ENCODE measurements at places on chromosomes 2 and 18.
A peak's percentile ranks its signal among the peaks of the same experiment; 100 is the strongest.

DNA sequence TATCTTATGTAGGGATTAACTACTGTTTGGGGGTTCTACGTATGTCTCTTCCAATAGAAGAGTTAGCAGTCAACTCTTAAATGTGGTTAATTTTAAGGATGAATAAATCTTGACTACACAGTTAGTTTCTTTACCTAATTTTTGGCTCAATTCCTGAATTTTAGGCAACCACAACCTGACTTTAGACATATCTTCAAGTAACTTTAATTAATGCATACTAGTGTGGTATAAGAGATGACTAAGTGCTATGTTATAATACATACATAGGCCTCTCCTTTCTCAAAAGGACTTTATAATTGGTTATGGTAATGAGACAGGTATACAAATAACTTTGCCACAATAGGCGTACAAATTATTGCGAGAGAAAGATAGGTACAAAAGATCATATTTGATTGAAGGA, 312.0 kb downstream of the IRS1 start:
- no peak for DNase-seq

GRCh38 chr2:68385220-68385906, 20.3 kb downstream of the PLEK start:
- no peak for DNase-seq

GRCh38 chr2:88608184-88608583, 19.1 kb downstream of the EIF2AK3 start:
- no peak for DNase-seq

DNA sequence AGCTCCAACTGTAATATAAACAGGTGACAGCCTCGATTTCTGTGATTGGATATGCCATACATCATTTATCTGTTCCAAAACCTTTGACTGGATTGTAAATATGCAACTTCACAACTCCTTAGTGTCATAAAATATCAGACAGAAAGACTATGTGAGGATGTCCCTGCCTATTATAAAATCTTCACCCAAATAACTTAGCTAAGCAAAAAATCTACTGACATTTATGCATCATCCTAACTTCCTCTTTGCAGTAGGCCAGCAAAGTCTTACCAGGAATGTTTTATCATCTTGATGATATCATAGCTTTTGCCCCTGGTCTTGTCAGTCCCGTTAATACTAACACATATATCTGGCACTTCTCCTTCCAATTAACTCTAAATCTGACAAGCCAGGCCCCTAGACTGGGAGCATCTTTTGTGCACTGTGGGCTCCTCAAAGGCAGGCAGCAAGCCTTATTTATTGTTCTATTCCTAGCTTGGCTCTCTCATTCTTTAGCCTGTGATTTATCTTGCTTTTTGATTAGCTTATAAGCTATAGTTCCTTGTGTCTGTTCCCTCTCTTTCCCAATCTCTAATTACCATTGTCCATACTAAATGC, 356.5 kb upstream of the HNMT start:
- DNase-seq: no peak

- no peak for DNase-seq
These were observed 181.3 kb downstream of the ALPK2 start for GRCh38 chr18:58447402-58448095.

DNA sequence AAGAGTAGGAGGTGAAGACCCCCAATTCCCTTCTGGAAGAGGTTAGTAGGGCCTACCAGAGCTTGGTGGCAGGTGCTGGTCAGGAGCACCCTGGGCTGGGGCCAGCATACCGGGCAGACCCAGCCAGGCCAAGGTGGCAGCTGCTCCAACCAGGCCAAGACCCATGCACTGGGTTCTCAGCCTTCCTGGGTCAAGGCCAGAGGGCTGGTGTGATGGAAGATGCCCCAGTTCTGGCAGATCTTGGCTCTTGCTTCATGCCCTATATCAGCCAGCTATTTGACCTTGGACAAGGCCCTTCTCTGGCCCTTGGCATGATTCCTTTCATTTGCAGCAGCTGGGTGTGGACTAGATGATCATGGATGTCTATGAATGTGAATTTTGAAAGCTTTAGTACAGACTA, 57.7 kb downstream of the PRKCE start:
- DNase-seq: no peak

GRCh38 chr2:65177751-65178442, 48.0 kb upstream of the RAB1A start:
- no peak for DNase-seq

DNA sequence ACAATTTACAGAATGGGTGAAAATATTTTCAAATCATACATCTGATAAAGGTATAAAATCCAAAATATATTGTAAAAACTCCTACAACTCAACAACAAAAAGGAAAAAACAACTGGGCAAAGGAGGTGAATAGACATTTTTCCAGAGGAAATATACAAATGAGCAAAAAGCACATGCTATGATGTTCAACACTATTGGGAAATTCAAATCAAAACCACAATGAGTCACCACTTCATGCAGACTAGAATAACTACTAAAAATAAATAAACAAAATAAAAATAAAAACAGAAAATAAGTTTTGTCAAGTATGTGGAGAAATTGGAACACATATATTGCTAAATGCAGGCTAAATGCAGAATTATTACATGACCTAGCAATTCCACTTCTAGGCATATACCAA, 120.9 kb downstream of the FSIP2 start:
- DNase-seq: no peak

DNA sequence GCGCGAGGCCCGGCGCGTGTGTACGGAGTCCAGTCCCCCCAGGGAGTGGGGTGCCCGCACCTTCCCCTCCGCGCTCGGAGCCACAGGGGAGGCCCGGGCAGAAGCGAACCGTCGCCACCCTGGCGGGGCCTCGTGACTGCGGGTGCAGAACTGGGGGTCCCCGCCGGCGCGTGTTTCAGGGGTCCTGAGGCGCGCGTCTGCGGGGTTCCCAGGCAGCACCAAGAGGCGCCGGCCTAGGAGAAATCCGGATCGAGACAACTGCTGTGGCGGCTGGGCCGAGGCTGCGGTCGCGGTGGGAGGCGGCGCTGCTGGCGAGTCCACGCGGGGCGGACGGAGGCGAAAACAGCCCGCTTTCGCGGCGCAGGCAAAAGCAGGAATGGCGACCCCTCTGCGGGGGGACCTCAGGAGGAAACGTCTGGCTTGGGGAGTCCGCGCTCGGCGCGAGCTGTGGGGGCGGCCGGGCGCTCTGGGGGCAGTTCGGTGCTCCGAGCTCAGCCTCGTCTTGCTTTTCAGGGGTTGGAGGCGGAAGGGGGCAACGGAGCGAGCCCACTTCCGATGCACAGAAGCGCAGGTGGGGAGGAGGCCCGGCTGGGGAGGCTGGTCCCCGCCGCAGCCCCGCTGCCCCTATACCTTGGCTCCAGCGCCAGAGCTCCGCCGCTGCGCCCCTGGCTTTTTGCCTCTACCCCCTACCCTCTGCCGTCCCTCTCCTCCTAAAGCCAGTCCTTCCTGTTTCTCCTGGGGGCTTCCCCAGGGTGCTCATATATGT, 81.5 kb upstream of the LDLRAD4 start:
- DNase-seq: no peak

- DNase-seq: no peak
These were observed 18.9 kb downstream of the CREG2 start for GRCh38 chr2:101368376-101368775.

GRCh38 chr2:98664323-98664722, 55.9 kb downstream of the UNC50 start:
- peak; percentile 29 for DNase-seq

DNA sequence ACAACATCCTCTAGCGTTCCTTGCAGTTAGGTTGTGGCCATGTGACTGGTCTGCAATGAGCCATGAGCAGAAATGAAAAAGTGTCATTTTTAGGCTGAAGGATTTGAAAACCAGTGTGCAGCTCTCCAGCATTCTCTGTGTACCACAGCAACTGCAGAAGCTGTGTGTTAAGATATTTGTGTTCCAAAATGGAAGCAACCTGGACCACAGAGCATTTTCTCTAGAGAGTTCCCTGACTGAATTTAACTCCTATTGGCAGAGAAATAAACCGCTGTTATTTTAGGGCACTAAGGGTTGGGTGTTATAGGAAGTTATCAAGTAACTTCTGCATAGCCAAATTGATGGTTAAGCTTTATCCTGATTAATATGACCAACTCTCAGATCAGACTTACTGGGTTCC, 257.2 kb upstream of the THUMPD2 start:
- DNase-seq: no peak

DNA sequence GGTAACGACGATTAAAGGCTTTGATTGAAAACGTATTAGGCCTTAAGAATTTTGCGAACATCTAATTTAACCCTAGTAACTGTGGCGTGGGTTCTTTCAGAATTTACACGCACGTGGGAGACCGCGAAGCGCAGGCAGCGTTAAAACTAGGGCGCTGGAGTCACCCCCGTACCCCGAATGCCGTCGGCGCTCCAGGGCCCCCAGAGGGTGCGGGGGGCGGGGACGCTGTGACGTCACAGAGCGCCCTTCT, 673 bp upstream of the SMCHD1 start:
- DNase-seq: peak; percentile 79

- no peak for DNase-seq
These were observed 525.4 kb downstream of the CCDC85A start for GRCh38 chr2:56709181-56709580.

- no peak for DNase-seq
These were observed 9.0 kb downstream of the CCDC85A start for GRCh38 chr2:56192664-56193305.

- no peak for DNase-seq
These were observed 5.4 kb upstream of the RNF181 start for GRCh38 chr2:85589982-85590791.

GRCh38 chr2:157833721-157834120, 42.4 kb downstream of the ACVR1 start:
- no peak for DNase-seq

- DNase-seq: no peak
These were observed 175.9 kb downstream of the NR4A2 start for GRCh38 chr2:156156580-156156979.

- DNase-seq: no peak
These were observed 14.6 kb upstream of the ALPP start for GRCh38 chr2:232363784-232364615.

DNA sequence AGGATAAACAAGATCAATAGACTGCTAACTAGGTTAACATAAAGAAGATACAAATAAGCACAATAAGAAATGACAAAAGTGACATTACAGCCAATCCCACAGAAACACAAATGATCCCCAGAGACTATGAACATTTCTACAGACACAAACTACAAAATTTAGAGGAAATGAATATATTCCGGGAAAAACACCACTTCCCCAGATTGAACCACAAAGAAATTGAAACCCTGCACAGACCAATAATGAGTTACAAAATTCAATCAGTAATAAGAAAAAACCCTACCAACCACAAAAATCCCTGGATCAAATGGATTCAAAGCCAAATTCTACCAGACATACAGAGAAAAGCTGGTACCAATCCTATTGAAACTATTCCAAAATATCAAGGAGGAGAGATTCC, 232.4 kb upstream of the RBMS1 start:
- no peak for DNase-seq

GRCh38 chr2:231160701-231161100, 35.9 kb upstream of the HTR2B start:
- DNase-seq: no peak

- no peak for DNase-seq
These were observed 625.6 kb downstream of the EPHA4 start for GRCh38 chr2:220946552-220946951.

DNA sequence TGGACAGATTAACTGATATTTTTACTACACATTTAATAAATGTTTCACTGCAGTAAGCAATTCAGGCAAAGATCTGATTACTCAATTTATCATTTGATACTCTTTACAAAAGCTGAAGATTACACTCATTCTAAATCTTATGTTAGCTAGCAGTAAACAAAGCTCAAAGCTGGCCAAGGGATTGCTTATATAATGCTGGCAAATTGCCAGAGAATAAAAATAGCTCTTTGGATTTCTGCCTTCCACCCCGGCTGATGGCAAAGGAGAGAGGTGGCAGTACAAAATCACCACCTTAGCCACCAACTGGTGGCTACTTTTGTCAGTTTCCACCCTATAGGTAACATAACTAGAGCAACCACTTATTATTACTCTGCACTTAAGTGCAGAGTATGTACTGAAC, 320.5 kb downstream of the FSIP2 start:
- DNase-seq: no peak

DNA sequence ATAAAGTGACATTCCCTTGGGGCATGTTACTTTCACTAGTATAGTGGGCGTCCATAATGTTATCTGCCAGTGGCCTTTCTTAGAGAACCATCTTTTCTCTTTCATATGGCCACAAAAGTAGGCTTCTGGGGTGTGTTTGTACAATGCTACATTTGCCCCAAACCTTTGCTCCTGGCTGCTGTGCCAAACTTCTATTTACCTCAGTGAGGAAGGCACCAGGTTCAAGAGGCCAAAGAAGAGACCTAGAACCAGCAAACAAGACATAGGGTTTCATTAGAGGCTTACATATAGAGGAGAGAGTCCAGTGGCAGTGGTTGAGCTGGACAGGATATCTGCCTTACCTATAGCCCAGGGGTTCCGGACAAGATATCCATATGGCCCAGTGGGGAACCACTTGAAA, 48.5 kb downstream of the CPO start:
- DNase-seq: no peak

DNA sequence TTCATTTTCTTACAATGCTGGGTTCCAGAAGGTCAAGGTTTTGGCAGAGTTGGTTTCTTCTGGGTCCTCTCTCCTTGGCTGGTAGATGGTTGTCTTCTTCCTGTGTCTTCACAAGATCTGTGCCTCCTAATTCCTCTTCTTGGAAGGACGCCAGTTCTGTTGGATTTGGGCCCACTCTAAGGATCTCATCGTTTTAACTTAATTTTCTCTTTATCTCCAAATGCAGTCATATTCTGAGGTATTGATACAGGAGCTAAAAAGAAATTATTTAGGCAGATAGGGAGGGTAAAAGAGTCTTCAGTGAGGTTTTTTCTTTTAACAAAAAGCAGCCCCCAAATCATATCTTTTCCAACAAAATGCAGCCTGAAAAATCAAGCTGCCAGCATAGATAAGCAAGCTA, 998.4 kb downstream of the SOCS6 start:
- DNase-seq: no peak

DNA sequence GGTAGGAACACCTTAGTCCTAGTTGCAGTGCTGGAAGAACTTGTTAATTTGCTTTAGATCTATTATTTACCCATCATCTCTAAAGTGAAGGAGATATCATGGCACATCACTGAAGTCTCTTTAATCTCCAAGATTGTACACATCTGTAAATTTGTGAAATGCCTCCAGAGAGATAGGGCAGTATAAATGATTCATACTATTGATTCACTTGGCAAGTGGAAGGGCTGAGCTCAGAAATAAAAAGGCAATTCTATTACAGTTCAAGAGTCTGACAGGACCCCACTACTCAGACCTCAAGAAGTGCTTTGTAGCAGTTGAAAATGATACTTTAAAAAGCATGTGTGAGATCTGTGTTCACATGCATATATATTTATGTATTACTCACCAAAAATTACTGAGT, 489.3 kb downstream of the DCC start:
- DNase-seq: no peak

DNA sequence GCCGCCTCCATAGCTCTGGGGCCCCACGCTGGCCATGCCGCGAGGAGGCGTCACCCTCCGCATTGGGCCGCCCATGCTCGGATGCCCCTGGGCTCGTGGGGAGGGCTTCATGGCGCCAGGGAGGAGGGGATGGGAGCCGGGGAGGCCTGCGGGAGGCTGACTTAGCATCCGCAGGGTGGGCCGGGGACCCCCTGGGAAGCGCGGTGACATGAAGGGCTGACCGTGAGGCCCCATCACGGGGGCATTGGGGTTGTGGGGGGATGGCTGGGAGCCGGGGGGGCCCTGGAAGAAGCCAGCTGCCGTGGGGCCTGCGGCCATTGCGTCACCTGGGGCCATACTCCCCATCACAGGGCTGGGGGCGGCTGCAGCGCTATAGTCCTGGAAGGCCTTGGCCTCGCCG, 26.0 kb upstream of the ANKRD62 start:
- no peak for DNase-seq

Measured in activated T-cell treated with anti-CD3 and anti-CD28 coated beads for 4 hours (primary cell).